Activated CD4-positive, alpha-beta T cell treated with anti-CD3 and anti-CD28 coated beads, Interleukin-2, amount 50 U/mL, for 16 hours (primary cell): ENCODE measurements at places on chromosomes 1 and 21.

DNA sequence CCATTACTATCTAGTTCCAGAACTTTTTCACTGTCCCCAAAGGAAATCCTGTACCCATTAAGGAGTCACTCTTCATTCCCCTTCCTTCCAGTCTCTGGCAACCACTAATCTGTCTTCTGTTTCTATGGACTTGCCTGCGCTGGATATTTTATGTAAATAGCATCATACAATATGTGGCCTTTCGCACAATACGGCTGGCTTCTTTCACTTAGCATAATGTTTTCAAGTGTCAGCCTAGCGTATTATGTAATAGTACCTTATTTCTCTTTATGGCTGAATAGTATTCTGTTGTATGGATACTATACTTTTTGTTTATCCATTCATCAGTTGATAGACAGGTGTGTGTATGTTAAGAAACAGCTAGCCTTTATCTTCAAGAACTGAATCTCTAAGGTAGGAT, 14.3 kb downstream of the ATF3 start:
- no peak for DNase-seq

- DNase-seq: no peak
Measured at GRCh38 chr1:7224081-7224534, 438.9 kb downstream of the CAMTA1 start.

DNA sequence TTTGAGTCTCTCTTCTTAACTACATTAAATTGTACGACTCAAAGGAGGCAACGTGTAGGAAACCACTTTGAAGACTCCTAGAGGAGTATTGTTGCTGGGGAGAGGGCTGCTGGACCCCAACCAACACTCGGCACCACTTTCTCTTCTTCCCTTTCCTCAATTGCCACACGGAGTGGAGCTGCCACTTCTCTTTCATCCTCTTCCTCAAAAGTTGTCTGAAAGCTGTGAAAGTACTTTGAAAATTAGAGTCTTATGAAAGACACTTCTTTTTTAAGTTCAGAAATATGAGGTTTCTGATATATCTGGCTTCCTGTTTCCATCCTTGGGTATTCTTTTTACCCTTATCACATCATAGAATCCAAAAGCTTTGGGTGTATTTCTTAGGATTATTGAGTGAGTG, 59.5 kb downstream of the MRPS6 start:
- DNase-seq: no peak

DNA sequence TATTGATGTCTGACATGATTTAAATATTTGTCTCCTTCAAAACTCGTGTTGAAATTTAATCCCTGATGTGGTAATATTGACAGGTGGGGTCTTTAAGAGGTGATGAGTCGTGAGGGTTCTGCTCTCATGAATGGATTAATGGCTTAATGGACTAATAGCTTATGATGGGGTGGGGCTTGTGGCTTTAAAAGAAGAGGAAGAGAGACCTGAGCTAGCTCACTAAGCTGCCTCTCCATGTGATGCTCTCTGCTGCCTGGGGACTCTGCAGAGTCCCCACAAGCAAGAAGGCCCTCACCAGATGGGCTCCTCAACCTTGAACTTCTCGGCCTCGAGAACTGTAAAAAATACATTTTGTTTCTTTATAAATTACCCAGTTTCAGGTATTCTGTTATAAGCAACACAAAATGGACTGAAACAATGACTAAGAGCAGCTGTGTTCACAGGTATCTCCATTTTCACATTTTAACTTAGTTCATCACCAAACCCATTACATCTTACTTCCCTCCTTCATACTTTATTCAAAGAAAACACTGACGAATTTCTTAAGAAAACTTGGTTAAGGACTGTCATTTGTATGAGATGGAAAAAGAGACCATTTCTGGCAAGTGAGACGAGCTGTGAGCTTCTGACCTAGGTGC, 12.1 kb upstream of the AIM2 start:
- DNase-seq: no peak

- DNase-seq: no peak
Measured at GRCh38 chr1:204928671-204929486, 58.2 kb downstream of the NFASC start.

GRCh38 chr21:42317341-42317741, 2.1 kb upstream of the TFF3 start:
- DNase-seq: no peak

DNA sequence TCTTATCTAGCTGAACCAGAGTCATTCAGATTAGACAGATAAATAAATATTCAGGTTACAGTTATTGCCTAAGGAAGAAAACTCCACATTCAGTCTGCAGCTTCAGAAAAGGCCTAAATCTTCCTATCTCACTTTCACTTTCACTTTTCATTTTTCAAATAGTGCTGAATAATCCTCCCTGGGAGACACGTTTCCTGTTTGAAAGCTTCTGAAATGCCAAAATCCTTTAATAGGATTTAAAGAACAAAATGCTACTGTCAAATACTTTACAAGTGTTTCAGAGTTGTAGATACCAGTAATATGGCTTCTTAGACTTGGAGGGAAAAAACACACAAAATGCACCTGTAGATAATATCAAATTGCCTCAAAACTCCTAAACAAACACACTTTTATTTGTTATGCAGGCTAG, 3.9 kb downstream of the PSMB2 start:
- peak; percentile 60 for DNase-seq

DNA sequence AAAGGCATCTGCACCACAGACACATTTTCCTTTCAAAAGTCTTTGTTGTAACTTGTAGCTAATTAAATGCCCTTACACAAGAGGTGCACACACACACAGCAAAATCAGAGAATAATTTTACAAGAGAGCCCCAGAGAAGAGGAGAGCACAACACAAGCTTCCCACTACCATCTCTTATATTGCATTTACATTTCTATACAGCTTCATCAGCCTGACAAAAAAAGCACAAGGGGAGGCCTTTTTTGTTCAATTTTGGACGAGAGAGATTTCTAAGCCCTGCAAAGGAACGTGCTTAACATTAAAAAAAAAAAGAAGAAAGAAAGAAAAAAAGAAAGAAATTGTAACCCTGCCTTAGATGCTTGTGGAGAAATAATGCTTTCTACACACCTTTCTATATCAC, 17.1 kb upstream of the ESRRG start:
- no peak for DNase-seq

DNA sequence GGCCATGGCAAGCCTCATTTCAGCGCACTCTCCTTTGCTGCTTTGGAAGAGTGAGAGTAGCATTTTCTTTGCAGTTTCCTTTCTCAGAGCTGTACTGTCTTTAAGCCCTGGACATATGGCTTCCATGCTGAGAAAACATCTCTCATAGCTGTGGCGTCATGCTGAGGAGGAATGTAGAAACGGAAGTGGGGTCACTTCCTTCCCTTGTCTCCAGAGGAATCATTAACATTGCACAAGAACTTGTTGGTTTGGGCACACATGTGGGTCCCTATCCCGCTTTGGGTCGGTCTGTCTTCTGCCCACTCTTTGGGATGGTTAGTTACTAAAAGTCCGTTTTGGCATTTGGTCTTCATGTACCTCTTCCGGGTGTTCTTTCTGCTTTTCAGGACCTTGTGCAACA, 5.6 kb downstream of the MFN2 start:
- no peak for DNase-seq

- peak; percentile 66 for DNase-seq
Measured at GRCh38 chr1:200866521-200866920, 6.3 kb upstream of the GPR25 start.

- DNase-seq: no peak
Measured at GRCh38 chr1:116911188-116911553, 1.5 kb downstream of the PTGFRN start.

DNA sequence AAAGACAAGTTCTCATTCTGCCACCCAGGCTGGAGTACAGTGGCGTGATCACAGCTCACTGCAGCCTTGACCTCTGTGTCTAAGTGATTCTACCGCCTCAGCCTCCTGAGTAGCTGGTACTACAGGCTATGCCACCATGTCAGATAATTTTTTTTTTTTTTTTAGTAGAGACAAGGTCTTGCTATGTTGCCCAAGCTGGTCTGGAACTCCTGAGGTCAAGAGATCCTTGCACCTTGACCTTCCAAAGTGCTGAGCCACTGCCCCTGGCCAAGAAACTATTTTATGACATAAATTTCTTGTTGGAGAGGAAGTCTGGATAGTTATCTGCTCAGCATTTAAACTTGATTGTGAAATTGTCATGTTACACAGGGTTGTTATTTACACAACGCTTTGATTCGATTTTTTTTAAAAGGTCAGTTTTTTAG, 2.1 kb downstream of the SCCPDH start:
- no peak for DNase-seq

GRCh38 chr1:114536043-114536442, 25.0 kb upstream of the TRIM33 start:
- DNase-seq: no peak

- DNase-seq: no peak
Measured at GRCh38 chr1:244449936-244450508, 1.7 kb downstream of the ADSS2 start.

DNA sequence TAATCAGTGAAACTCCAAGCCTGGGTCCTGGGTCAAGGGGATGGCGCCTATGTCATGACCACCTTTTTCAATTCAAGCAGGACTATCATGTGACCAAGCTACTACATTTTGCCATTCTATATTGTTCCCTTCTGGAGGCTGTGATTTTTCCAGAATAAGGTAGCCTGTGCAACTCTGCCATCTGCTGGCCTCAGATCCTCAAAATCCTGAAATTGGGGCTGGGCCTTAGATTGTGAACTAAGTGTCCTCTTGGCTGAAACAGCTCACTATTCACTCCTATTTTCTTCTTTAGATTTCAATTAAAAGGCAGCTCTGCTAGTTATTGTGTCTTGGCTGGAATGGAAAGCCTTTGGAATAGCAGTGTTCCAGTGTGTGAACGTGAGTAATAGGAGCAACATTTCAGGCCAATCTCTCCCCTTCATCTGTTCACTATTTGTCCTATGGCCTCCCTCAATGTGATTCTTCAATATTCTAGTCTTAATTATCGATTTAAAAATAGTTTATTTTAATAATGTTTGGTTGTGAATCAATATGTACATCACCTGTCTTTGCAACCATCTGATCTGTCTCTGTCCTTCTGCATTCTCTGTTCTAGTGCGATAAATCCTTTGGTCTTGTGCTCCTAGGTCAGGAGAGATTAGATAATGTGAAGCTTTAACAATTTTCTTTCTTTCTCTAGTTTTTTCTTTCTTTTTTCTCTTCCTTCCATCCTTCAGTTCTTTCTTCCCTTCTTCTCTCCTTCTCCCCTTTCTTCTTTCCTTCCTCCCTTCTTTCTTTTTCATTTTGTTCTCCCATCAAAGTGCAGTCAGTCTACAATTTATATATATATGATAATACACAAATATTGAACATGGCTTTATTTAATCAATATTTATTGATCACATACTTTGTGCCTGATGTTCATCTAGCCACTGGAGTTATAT, 69.8 kb downstream of the CR1 start:
- peak; percentile 2 for DNase-seq

DNA sequence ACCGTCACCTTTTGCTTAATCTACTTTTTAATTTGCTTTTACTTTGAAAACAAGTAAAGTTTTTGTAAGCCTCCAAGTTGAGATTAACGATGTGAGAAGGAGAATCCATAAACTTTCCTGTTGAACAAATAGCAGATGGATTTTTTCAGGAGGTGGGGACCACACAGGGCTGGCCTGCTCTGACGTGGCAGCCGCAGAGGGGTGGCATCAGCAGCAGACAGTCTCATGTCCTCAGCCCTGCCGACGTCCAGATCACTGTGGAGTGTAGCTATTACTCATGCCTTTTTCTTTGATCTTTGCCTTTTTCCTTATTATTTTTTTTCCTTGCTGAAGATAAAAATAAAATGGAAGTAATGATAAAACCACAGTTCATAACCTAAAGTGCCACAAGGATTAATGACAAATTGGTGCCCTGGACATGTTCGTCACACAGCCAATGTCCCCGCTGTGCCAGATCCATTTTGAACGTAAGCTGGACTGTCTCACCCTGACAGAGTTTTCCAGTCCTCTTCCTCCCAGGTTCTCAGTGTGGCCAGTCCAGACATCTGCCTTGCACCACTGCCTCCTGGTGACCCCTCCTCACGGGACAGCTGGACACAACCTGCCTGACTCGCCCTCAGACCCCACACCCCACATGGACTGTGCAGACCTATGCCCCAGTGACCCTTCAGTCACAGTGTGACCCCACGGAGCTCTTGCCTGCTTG, 15.4 kb upstream of the ZBTB21 start:
- no peak for DNase-seq

DNA sequence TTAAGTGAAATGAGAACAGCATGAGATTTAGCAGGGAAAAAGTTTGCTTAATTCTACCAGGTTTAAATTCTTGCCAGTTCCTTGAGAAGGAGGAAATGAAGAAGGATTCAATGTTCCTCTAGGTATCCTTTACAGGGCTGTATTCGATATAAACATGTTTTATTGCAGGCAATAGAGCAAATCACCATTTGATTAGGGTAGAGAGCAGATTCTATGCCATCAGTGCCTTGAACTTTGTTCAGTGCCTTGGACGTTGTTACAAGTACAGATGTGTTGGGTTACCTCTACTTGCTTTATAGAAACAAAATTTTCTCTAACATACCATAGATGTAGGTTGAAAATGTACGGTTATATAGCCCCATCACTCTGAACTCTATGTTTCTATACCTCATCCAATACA, 18.2 kb upstream of the CLDN8 start:
- DNase-seq: no peak

DNA sequence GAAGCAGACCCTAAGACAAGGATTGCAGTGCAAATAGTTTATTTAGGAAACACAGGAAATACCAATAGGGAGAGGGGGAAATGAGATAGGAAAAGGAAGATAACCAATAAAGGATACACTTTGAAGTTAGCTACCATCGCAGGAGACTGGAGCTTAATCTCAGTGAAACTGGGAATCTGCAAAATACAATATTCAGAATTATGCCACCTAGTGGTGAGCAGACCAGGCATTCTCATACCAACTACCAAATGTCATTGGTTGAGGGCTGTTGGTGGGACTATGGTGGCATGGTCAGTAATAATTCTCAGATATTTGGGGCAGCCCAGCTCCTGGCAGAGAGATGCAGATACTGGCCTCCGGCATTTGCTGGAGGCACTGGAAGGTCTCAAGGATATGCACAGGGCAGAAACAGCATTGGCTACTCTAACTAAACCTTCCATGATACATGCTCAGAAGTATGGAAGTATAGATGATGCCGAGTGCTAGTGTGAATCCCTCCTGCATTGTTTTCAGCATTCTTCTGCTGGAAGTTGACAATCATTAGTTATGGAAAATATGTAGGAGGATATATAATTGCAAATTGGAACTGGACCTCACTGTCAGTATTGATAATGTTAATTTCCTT, 11.8 kb upstream of the ZFP69B start:
- no peak for DNase-seq

GRCh38 chr21:31041295-31042079, 3.2 kb upstream of the KRTAP19-8 start:
- no peak for DNase-seq

GRCh38 chr1:194184425-194184824, 998.0 kb upstream of the B3GALT2 start:
- DNase-seq: no peak

- no peak for DNase-seq
Measured at GRCh38 chr1:107250169-107250568, 109.3 kb downstream of the NTNG1 start.

DNA sequence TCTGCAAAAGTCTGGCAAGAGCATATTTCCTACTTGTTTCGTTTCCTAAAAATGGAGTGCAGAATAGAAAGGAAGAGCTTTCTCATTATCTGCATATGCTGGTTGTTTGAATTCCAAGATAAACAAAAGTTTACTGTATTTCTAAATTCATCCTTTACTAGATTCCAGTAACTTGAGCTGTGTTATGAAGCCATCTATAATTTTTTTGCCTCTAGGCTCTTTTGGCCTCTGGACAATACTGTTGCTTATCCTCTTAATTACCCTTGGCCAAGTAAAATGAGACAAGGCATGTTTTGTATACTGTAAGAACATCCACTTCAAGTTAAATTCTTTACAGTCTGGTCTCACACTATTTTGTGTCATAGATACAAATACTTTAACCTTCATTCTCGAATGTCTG, 45.6 kb upstream of the HFM1 start:
- no peak for DNase-seq
